Activated naive CD4-positive, alpha-beta T cell treated with anti-CD3 and anti-CD28 coated beads, Interleukin-2, amount 10 ng/mL, durations not matched to agents 7 days and 5 days (primary cell): ENCODE measurements at places on chromosomes 1 and 21.

DNA sequence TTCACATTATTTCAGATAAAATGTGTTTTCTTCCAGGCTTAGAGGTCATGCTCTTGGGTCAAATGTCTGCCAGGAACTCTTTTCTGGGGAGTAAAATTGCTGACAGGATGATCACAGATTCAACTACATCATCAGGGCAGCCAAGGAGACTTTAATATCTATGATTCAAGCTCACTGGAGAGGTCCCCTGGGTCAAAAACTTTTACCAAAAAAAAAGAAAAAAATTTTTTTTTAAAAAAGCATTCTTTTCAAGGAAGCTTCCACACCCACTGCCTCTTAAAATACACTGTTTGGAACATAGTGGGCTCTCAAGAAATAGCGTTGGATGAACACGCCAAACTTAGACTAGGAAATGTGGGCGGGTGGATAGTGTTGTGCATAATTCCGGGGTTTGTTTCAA, 81.3 kb downstream of the TIAM1 start:
- DNase-seq: no peak
- peaks cover 18% of the 10 kb centered on the region for H3K4me1 ChIP-seq
- H3K4me3 ChIP-seq: no peak overlapping the region
- no peak overlapping the region for H3K27ac ChIP-seq
- peaks cover 23% of the 10 kb centered on the region for H3K36me3 ChIP-seq

- no peaks in the 10 kb centered on the region for H3K36me3 ChIP-seq
- H3K27me3 ChIP-seq: peaks cover 16% of the 10 kb centered on the region
- H3K4me1 ChIP-seq: no peaks in the 10 kb centered on the region
- H3K4me3 ChIP-seq: no peak overlapping the region
- no peak for DNase-seq
- H3K27ac ChIP-seq: no peak overlapping the region
These were observed 133.4 kb downstream of the DMRTB1 start for GRCh38 chr1:53592521-53592982.

- H3K27ac ChIP-seq: peak overlapping the region; percentile 95
- H3K36me3 ChIP-seq: peaks cover 6% of the 10 kb centered on the region
- H3K4me3 ChIP-seq: peak overlapping the region; percentile 70
These were observed 188.3 kb upstream of the EDN2 start for GRCh38 chr1:41672641-41673361.

GRCh38 chr1:66685265-66685664, 67.0 kb upstream of the DYNLT5 start:
- no peaks in the 10 kb centered on the region for H3K36me3 ChIP-seq
- H3K4me1 ChIP-seq: no peaks in the 10 kb centered on the region
- no peak for DNase-seq
- H3K27me3 ChIP-seq: peaks cover 10% of the 10 kb centered on the region

GRCh38 chr1:237303929-237304328, 261.9 kb downstream of the RYR2 start:
- no peaks in the 10 kb centered on the region for H3K27me3 ChIP-seq
- H3K36me3 ChIP-seq: no peaks in the 10 kb centered on the region
- DNase-seq: no peak
- no peak overlapping the region for H3K27ac ChIP-seq
